ENCODE measurements at places on chromosomes 12 and 14. TPM values are rescaled to one million over a fixed set of nuclear protein-coding genes. Genes with fewer than 3 reads are reported as not detected.

Gene TDRD9
- total RNA-seq = 1.1 TPM

Gene B4GALNT3
- total RNA-seq = 14.1 TPM

DNA sequence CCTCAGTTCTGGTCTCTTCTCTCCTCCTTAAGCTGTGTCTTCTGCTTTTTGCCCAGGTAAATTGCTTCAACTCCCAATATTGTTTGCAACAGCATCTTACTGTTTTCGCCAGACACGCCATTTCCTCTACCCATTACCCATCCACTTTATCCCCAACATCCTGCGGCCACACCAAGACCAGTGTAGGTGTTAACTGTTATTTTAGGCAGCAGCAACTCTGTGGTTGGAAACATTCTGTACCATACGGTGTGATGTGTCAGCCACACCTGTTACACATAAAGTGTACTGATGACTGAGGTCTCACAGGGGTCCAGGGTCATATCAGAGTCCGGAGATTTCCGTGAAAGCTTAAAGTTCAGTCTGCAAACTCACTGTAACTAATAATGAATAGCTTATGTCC lies 21.8 kb upstream of the KLRD1 start:
- peak; percentile 74 for DNase-seq

Gene TMEM52B
- not detected for total RNA-seq

Gene HCAR2
- not detected for total RNA-seq

GRCh38 chr14:29553427-29553826 lies 374.2 kb downstream of the PRKD1 start:
- DNase-seq = no peak

Gene MTRFR
- 37.6 TPM for total RNA-seq

Gene MYF5
- total RNA-seq = not detected

Gene FAM186B
- total RNA-seq = 2.0 TPM

GRCh38 chr12:75646329-75647210 lies 135.2 kb upstream of the KRR1 start:
- no peak for DNase-seq

GRCh38 chr14:23164250-23164649 lies 19.2 kb downstream of the SLC7A8 start:
- no peak for DNase-seq

Gene TAS2R8
- not detected for total RNA-seq

Gene IL23A
- total RNA-seq = 0.84 TPM

DNA sequence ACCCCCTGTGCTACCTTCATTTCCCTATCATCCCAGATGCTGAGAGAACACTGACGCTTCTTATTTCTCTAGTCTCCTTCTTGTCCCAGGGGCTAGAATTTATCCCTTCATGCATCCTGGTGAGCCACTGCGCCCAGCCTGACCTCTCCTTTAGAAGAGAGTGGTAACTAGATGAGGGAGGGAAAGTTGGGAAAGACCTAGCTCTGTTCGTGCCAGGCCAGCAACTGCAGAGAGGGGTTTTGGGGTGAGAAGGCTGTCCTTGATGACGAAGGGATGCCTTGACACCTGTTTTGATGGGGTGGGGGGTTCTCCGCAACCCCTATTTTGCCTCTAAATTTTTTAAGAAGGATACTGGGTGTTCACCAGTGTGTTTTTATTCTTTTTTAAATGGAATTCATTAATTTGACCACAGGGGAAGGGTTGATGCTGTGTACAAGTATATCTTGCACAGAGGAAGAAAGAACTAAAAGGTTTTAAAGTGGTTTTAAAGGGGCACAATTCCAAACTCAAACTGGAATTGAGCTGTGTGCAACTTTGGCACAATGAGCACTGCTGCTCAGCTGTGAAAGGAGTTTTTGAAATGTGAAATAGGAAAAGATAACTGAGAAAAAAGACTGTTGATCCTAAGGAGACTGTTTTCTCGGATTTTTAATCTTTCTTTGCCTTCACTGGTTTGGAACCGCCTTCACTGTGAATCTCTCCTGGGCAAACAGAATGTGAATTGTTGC lies 7.0 kb upstream of the MMP19 start:
- DNase-seq = no peak

- DNase-seq = no peak
Measured at GRCh38 chr12:13163868-13164635, 32.5 kb upstream of the EMP1 start.

- DNase-seq = no peak
Measured at GRCh38 chr14:54877703-54878021, 25.0 kb downstream of the GCH1 start.

DNA sequence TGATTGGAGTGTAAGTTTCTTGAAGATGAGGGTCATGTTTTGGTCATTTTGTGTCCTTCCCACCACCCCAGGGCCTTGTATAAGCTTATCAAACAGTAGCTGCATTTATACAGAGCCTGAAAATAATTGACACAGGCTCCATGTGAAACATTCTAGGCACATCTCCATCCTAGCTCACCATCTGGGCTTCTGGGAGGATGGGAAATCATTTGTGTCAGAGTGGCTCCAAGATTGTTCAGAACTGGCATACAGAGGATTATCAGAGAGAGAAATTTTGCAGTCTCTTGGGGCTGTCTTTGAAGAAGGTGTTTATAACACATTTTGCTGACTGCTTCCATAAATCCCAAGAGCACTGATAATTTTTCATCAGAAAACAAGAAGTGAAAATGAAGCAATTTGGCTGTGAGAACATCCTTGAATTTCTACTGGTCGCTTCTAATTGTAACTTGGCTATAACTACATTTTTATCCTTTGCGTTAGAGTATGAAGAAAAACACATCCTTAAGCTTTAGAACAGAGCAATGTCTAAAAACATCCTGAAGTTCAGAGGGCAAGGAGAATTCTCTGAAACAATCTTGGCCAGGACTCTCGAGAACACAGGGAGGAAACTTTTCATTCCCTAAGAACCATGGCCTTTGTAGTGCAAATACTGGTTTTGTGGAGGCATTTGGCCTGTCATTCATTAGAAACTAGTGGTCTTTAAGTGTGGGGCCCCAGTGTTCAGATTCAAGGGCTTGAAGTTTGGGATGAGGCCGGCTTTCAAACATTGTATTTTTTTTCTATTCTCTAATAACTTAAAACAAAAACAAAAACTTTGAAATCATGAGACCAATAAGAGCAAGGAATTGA lies 151.1 kb downstream of the DACT1 start:
- no peak for DNase-seq

DNA sequence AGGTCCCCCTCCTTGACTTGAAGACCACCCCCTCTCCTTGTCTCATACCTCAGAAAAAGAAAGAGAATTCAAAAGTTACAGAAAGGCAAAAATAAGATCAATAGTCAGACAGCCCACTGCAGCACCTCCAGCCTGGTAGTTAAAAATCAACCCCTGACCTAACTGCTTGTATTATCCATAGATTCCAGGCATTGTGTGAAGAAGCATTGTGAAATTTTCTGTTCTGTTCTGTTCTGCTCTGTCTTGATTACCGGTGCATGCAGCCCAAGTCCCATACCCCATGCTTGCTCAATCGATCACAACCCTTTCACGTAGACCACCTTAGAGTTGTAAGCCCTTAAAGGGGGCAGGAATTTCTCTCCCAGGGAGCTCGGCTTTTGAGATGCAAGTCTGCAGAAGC lies 5.8 kb upstream of the DHRS7 start:
- DNase-seq = no peak

- DNase-seq = no peak
Measured at GRCh38 chr14:60353420-60353819, 104.4 kb downstream of the PPM1A start.

- DNase-seq = no peak
Measured at GRCh38 chr12:62581288-62582064, 114.8 kb downstream of the MON2 start.

Gene SERPINA12
- total RNA-seq = not detected

- DNase-seq = no peak
Measured at GRCh38 chr12:130169256-130169655, 7.0 kb downstream of the FZD10 start.

Gene PTPRQ
- total RNA-seq = not detected

Gene TFCP2
- 46.0 TPM for total RNA-seq

Gene SSTR1
- total RNA-seq = not detected

DNA sequence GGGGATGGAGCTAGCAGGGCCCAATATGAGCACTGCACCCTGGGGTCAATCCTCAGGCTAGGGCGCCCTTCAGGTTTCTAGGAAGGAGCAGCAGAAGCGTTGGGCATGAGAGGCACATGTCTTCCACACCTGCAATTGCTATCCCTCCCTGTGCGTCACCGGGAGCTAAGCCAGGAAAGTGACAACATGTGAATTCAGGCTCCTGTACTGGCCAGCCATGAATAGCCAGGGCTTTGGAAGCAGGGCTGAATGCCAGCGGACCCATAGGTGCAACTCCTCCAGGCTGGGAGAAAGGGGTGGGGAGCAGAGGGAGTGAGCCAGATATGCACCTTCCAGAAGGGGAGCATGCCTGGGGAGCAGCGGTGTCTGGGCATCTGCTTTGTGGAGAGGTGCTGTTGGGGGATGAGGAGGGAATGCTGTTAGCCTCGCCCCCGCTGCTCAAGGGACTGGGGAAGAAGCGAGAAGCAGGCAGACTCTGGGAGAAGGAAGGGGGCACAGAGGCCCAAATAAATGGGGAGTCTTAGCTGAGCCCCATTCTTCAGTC lies 6.1 kb downstream of the HOXC5 start:
- DNase-seq = no peak

GRCh38 chr14:64060648-64061096 lies 207.9 kb downstream of the SYNE2 start:
- no peak for DNase-seq

Gene KCNH5
- not detected for total RNA-seq

Gene RASAL1
- total RNA-seq = not detected

DNA sequence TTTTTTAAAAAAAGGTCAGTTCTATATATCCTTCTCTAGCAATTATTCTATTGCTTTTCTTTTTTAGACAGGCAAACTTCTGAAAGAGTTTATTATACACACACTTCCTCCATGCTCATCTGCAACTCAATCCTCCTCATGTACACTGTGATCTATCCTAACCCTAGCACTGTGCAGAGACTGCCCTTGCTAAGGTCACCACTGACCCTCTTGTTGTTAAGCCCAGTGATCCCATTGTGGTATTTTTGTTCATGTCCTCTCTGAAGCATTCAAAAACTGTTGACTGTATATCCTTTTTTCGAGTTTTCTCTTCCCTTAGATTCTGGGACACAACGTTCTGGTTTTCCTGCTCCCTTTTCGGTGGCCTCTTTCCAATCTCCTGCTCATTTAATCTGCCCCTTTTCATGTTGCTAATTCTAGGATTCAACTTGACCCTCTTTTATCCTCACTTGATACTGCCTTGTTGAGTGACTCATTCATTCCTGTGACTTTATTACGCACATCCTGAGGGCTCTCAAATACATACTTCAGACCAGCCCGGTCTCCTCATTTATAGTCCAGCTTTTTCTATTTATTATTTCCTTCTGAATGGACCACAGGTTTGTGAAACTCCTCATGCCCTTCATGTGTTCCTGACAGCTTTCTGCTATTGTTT lies 53.9 kb upstream of the PTPRB start:
- no peak for DNase-seq

Gene NAV3
- not detected for total RNA-seq

Gene ALDH1L2
- 0.29 TPM for total RNA-seq

Gene FIGNL2
- 0.78 TPM for total RNA-seq

- DNase-seq = no peak
Measured at GRCh38 chr12:4645023-4645422, 3.8 kb downstream of the AKAP3 start.

GRCh38 chr12:49894751-49895148 lies 8.9 kb downstream of the FAIM2 start:
- DNase-seq = no peak

DNA sequence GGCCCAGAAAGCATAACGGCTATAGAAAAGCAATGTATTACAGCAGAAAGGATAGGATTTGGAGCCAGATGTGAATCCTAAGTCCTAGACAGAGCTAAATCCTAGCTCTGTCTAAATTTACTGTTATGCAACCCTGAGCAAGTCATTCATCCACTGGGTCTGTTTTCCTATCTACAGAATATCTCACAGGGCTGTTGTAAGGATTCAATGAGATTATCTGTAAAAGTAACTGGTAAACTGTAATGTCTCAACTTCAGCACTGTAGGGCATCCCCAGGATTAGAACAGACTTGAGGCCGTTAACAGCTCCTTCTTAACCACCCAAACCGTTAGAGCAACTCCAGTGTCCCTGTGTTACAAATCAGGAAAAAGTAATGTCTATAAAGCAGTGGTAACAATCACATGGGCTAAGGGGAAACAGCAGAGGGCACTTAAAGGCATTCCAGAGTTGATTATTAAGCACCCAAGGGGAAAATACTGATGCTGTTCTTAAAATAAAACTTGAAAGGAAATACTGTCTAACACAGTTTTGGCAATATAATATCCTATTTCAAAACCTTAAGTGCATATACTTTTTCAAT lies 10.1 kb downstream of the GMFB start:
- no peak for DNase-seq

- DNase-seq = no peak
Measured at GRCh38 chr12:116968986-116969385, 58.2 kb downstream of the FBXW8 start.

Gene DEGS2
- not detected for total RNA-seq

DNA sequence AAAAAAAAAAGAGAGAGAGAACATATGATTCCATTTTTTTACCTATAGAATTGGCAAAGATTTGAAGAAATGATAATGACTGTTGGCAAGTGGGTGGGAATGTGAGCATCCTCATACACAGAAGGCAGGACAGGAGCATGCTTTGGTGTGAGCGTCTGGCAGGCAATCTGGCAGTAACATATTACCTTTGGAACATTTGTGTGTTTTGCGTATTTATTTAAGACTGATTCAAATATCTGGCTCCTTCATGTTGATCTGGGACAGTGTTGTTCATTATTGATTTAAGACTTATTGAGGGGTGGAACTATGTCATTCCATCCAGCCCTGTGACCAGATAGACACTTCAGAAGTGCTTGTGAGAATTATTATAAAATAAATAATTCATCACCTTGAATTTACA lies 53.1 kb downstream of the PPP1R36 start:
- DNase-seq = no peak
